ENCODE measurements at places on chromosomes 13 and 19. TPM values are rescaled to one million over a fixed set of nuclear protein-coding genes. Genes with fewer than 3 reads are reported as not detected.

- peaks cover 1% of the 10 kb centered on the region for H3K4me1 ChIP-seq
- H3K36me3 ChIP-seq = no peaks in the 10 kb centered on the region
- DNase-seq = no peak
- H3K27me3 ChIP-seq = peaks cover 18% of the 10 kb centered on the region
- H3K4me3 ChIP-seq = peak overlapping the region; percentile 44
These were observed 2.9 kb upstream of the ARHGAP45 start for GRCh38 chr19:1063909-1064660.

Gene GPR12
- not detected for total RNA-seq

Gene PTGER1
- 0.84 TPM for total RNA-seq

Gene PBX4
- 5.0 TPM for total RNA-seq

- H3K4me1 ChIP-seq = peaks cover 5% of the 10 kb centered on the region
- H3K27me3 ChIP-seq = no peaks in the 10 kb centered on the region
These were observed 59.7 kb upstream of the UBL3 start for GRCh38 chr13:29909975-29910674.

GRCh38 chr13:36717017-36717416 is 43.2 kb downstream of the SERTM1 start:
- H3K27me3 ChIP-seq = peaks cover 13% of the 10 kb centered on the region
- H3K36me3 ChIP-seq = no peaks in the 10 kb centered on the region
- H3K4me3 ChIP-seq = no peak overlapping the region
- no peak overlapping the region for H3K27ac ChIP-seq
- no peak for DNase-seq
- H3K4me1 ChIP-seq = no peaks in the 10 kb centered on the region

- no peak overlapping the region for H3K4me3 ChIP-seq
- no peak for DNase-seq
- peaks cover 13% of the 10 kb centered on the region for H3K36me3 ChIP-seq
- H3K27me3 ChIP-seq = no peaks in the 10 kb centered on the region
These were observed 20.1 kb upstream of the MRI1 start for GRCh38 chr19:13744174-13744573.

Gene FAM174C
- total RNA-seq = 31.8 TPM

Gene RASGRP4
- total RNA-seq = not detected

DNA sequence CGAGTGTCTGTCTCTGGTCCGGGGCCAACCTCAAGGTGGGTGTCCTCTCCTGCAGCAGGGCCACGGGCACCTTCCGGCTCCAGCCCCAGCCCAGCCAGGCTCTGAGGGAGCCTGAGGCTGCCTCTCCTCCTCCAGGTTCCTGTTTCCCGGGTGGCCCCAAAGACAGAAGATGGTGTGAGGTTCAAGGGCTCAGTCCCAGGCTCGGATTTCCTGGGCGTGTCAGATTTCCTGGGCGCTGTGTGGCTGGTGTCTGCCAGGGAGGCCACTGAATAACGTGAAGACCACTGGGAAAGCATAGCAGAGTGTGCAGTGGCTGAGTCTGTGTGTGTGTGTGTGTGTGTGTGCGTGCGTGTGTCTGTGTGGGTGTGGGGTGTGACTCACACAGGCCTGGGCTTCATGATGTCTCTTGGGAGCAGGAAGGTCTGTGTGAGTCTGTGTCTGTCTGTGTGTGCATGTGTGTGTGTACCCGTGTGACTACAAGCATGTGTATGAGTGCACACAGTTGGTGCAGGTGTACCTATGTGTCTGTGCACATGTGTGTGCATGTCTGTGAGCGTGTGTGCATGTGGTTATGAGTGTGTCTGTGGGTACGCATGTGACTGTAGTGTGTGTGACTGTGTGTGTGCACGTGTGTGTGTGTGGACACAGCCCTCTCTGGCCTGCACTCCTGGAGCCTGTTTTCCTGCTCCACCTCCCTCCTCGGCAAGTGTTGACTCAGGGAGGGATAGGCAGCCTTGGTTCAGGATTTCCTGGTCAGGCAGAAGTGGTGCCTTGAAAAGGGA is 28.3 kb downstream of the CEBPA start:
- H3K27ac ChIP-seq = peak overlapping the region; percentile 87
- H3K27me3 ChIP-seq = no peaks in the 10 kb centered on the region
- H3K4me1 ChIP-seq = peaks cover 34% of the 10 kb centered on the region
- no peak overlapping the region for H3K4me3 ChIP-seq

Gene LENG8
- 210 TPM for total RNA-seq

- H3K27me3 ChIP-seq = no peaks in the 10 kb centered on the region
- H3K4me3 ChIP-seq = no peak overlapping the region
- H3K4me1 ChIP-seq = peaks cover 7% of the 10 kb centered on the region
- no peak overlapping the region for H3K27ac ChIP-seq
- H3K36me3 ChIP-seq = no peaks in the 10 kb centered on the region
These were observed 68.2 kb downstream of the RAP2A start for GRCh38 chr13:97502181-97502580.

Gene ZNF284
- 5.9 TPM for total RNA-seq

- no peaks in the 10 kb centered on the region for H3K27me3 ChIP-seq
- no peak overlapping the region for H3K27ac ChIP-seq
- peaks cover 6% of the 10 kb centered on the region for H3K36me3 ChIP-seq
- DNase-seq = no peak
These were observed 125.7 kb upstream of the PEG3 start for GRCh38 chr19:56966225-56966696.

DNA sequence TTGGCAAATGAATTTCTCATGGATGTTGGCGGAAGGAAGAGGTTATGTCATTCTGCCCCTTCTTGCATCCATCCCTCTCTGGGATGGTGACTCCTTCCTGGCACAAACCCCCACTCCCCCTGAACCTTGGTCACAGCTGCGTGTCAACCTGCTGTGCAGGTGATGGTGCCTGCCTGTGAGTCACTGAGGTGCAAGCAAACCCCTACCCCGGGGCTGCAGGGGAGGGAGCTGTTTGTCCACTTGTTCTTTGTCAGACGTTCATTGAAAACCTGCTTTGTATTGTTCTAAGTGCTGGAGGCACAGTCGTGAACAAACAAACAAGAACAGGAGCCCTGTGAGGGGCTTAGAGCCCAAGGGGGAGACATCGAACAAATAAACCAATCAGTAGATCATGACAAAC is 2.0 kb upstream of the GAPDHS start:
- H3K27ac ChIP-seq = peak overlapping the region; percentile 90
- peaks cover 7% of the 10 kb centered on the region for H3K4me1 ChIP-seq
- DNase-seq = no peak
- no peaks in the 10 kb centered on the region for H3K36me3 ChIP-seq
- H3K27me3 ChIP-seq = peaks cover 33% of the 10 kb centered on the region

DNA sequence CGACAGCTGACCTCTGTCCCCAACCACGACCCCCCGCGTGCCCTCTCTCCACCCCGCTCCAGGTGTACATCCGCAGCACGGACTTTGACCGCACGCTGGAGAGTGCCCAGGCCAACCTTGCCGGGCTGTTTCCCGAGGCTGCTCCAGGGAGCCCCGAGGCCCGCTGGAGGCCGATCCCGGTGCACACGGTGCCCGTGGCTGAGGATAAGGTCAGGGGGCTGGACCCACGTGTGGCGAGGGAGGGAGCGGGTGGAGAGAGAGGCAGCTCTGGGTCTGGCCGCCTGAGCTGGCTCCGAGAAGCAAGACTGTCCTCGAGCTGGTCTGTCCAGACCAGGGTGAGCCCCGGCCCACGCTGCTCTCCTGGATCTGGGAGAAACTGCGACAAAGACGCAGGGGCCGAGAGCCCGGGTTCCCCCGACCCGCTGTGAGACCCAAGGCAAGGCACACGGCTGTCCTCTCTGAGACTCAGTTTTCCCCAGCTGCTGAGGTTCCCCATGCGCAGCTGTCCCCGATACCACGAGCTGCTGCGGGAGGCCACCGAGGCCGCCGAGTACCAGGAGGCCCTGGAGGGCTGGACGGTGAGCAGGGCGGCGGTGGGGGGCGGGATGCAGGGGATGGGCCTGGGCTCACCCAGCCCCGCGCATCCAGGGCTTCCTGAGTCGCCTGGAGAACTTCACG is 1.5 kb downstream of the ACP4 start:
- H3K36me3 ChIP-seq = no peaks in the 10 kb centered on the region
- H3K27me3 ChIP-seq = peaks cover 9% of the 10 kb centered on the region
- H3K27ac ChIP-seq = no peak overlapping the region
- peaks cover 4% of the 10 kb centered on the region for H3K4me1 ChIP-seq
- H3K4me3 ChIP-seq = no peak overlapping the region

Gene STARD13
- 11.7 TPM for total RNA-seq

Gene ZNF724
- 22.1 TPM for total RNA-seq

DNA sequence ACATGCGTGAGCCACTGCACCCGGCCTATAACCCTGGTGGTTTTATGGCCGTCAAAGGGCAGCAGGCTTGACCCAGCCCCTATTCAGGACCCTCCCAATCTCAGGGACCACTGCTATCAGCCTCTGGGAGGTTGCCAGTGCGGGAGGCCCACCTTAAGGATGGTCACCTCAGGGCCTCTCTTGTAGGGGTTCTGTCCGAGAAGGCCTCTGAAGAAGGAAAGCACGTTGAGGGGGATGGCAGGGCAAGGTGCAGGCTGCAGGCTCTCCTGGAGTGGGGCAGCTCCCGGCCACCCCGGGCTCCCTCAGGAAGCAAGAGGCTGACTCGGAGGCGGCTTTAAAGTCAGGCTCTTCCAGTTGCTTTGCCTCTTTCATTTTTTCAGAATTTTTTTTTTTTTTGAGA is 6.0 kb upstream of the GRTP1 start:
- no peaks in the 10 kb centered on the region for H3K4me1 ChIP-seq
- DNase-seq = peak; percentile 2
- H3K4me3 ChIP-seq = no peak overlapping the region
- H3K36me3 ChIP-seq = no peaks in the 10 kb centered on the region
- H3K27ac ChIP-seq = no peak overlapping the region
- peaks cover 7% of the 10 kb centered on the region for H3K27me3 ChIP-seq

- peak overlapping the region; percentile 90 for H3K4me3 ChIP-seq
- H3K4me1 ChIP-seq = peaks cover 10% of the 10 kb centered on the region
- peaks cover 5% of the 10 kb centered on the region for H3K36me3 ChIP-seq
- peak overlapping the region; percentile 94 for H3K27ac ChIP-seq
- DNase-seq = no peak
These were observed 799 bp downstream of the PVR start for GRCh38 chr19:44644402-44645016.

DNA sequence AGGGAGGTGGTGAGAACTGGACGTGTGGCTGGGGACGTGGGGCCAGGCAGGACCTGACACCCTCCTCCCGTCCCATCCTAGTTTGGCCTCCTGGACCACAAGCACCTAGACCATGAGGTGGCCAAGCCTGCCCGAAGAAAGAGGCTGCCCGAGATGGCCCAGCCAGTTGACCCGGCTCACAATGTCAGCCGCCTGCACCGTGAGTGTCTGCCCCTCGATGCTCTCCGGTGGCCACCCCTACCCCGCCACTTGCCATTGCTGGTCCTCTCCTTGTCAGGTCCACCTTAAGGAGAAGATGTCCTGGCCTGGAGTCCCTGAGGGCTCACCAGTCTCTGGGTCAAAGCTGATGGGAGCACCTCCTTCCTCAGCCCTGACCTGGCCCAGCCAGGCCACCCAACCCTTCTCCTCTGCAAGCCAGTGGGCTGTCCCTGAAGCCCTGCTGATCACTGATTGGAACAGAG is 2.2 kb downstream of the ANGPTL4 start:
- no peak for DNase-seq
- peaks cover 12% of the 10 kb centered on the region for H3K4me1 ChIP-seq
- H3K27me3 ChIP-seq = peaks cover 43% of the 10 kb centered on the region
- no peak overlapping the region for H3K4me3 ChIP-seq
- no peak overlapping the region for H3K27ac ChIP-seq

DNA sequence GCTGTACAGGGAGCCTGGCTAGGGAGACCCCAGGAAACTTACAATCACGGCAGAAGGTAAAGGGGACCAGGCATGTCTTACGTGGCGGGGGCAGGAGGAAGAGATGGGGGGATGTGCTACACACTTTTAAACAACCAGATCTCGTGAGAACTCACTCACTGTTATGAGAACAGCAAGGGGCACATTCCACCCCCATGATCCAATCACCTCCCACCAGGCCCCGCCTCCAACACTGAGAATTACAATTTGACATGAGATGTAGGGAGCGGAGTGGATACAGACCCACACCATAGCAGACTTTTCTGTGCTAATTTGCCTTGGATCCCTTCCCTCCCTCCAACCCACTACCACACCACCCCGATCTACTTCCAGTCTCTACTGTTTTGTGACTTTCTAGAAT is 106.7 kb upstream of the PEG3 start:
- peaks cover 8% of the 10 kb centered on the region for H3K36me3 ChIP-seq
- H3K27ac ChIP-seq = no peak overlapping the region
- no peak overlapping the region for H3K4me3 ChIP-seq
- no peaks in the 10 kb centered on the region for H3K27me3 ChIP-seq
- no peaks in the 10 kb centered on the region for H3K4me1 ChIP-seq

- no peaks in the 10 kb centered on the region for H3K27me3 ChIP-seq
- H3K4me3 ChIP-seq = no peak overlapping the region
- no peak for DNase-seq
These were observed 557.0 kb downstream of the SLITRK1 start for GRCh38 chr13:83325125-83325853.

Gene METTL21C
- not detected for total RNA-seq

- no peak overlapping the region for H3K27ac ChIP-seq
- no peak overlapping the region for H3K4me3 ChIP-seq
- H3K27me3 ChIP-seq = peaks cover 16% of the 10 kb centered on the region
- DNase-seq = no peak
- H3K36me3 ChIP-seq = peaks cover 2% of the 10 kb centered on the region
These were observed 125.3 kb downstream of the TM9SF2 start for GRCh38 chr13:99626461-99627082.

Gene NPAS1
- 2.2 TPM for total RNA-seq

DNA sequence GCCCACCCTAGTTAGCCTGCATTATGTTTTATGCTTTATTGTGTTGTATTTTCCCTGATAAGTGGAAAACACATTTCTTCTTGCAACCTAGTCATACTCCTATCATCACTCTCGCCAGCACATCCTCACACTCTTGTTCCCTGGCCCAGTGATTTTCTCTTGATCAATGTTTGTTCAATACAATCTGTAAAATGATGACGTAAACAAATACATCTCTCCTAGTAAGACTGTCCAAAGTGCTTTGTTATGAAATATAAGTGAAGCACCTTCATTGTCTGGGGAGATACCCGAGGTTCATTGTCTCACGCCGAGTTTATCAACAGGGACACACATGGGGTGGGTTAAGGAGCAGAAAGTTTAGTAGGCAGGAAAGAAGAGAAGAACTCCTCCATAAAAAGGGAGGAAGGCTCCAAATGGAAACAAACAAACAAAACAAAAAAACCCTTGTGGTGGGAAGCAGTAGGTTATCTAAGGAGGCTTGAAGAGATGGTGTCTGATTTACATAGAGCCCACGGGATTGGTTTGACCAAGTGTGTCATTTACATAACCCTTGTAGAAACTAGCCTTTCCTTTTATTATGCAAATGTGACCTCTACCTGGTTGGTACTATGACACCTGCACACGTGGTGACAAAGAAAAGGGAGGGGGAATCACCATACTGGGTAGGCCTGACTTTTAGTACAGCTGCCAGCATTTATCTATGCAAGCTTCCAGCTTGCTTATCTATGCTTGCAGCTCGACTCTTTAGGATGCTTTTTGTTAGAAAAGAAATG is 1317.9 kb upstream of the SPRY2 start:
- no peak overlapping the region for H3K27ac ChIP-seq
- DNase-seq = no peak
- H3K36me3 ChIP-seq = no peaks in the 10 kb centered on the region
- no peaks in the 10 kb centered on the region for H3K27me3 ChIP-seq
- H3K4me1 ChIP-seq = no peaks in the 10 kb centered on the region

Gene ZNF460
- total RNA-seq = 61.3 TPM

Gene FXYD7
- not detected for total RNA-seq

- DNase-seq = no peak
- H3K4me3 ChIP-seq = no peak overlapping the region
- H3K27me3 ChIP-seq = peaks cover 5% of the 10 kb centered on the region
- no peaks in the 10 kb centered on the region for H3K4me1 ChIP-seq
These were observed 218.8 kb upstream of the SGCG start for GRCh38 chr13:22961835-22962537.

GRCh38 chr19:15317392-15318071 is 14.8 kb downstream of the BRD4 start:
- no peak overlapping the region for H3K4me3 ChIP-seq
- no peak for DNase-seq
- no peaks in the 10 kb centered on the region for H3K36me3 ChIP-seq
- H3K4me1 ChIP-seq = peaks cover 62% of the 10 kb centered on the region
- H3K27ac ChIP-seq = peak overlapping the region; percentile 77

Gene CPB2
- not detected for total RNA-seq

Gene NDUFA7
- total RNA-seq = 46.3 TPM

Gene SHANK1
- total RNA-seq = 0.36 TPM
